ENCODE measurements at places on chromosomes 2 and 18. TPM values are rescaled to one million over a fixed set of nuclear protein-coding genes. Genes with fewer than 3 reads are reported as not detected.

The REG3G gene
- total RNA-seq: not detected

The RAD51AP2 gene
- 0.11 TPM for total RNA-seq

The IL1RN gene
- total RNA-seq: 21.2 TPM

The CHRNG gene
- total RNA-seq: not detected

The ACTR3 gene
- total RNA-seq: 225 TPM

The STAT4 gene
- total RNA-seq: not detected

The MTCL1 gene
- total RNA-seq: 3.1 TPM

The IL1R2 gene
- 3.6 TPM for total RNA-seq

The CCDC102B gene
- 3.7 TPM for total RNA-seq

The NOSTRIN gene
- total RNA-seq: not detected
